CD8-positive, alpha-beta memory T cell (primary cell): ENCODE measurements at places on chromosomes 11 and 22. TPM values are rescaled to one million over a fixed set of nuclear protein-coding genes. Genes with fewer than 3 reads are reported as not detected.

Gene AMBRA1
- total RNA-seq: 33.3 TPM

Gene CLMP
- 0.07 TPM for total RNA-seq

Gene NRGN
- 6.4 TPM for total RNA-seq

Gene PDGFB
- total RNA-seq: 3.0 TPM

Gene DNAL4
- total RNA-seq: 9.6 TPM

DNA sequence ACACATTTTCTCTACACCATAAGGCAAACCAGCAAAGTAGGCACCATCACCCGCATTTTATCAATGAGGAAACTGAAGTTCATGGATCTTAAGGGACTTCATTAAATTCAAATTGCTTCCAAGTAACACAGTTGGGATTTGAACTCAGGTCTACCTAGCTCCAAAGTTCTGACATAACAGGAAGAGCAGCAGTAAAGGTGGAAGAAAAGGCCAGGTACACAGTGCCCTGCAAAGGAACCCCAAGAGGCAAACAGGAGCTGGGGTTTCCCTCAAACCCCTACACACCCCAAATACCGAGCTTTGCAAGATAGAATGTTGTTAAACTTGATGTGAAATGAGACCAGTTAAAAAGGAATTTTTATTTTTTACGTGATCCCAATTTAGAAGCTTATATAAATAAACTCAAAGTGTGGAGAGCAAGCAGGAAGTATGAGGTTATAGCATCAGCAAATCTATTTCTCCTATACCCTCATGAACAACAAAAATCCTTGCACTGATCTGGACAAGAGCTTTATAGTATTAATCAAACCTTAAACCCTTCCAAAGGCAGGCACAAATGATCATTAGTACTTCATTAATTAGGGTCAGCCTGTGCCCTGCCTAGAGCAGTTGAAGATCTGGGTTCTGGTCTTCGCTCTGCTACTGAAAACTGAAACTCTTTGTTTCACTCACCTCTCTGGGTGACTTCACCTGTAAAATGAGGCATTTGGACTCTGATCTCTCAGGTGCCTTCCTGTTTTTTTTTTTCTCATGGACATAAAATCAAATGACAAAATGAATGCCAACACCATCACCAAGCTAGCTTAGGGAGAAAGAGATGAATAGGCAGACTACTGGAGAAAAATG is 36.5 kb downstream of the SYTL2 start:
- DNase-seq: no peak

DNA sequence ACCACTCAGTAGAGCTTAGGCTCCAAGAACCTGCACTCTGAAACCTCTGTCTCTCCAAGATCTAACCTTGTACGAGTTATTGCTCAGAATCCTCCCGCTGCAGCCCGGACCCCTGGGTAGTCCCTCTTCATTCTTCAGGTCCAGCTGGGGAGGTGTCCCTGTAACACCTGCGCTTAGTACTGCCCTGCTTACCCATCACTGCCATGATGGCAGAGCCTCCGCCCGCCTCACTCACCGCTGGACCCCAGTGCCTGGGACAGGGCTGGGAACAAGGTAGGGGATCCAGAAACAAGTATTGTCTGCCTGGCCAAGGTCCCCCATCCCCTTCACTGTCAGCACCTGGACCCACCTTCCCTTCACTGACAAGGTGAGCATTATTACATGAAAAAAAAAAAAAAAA is 50.3 kb downstream of the THAP12 start:
- no peak for DNase-seq

DNA sequence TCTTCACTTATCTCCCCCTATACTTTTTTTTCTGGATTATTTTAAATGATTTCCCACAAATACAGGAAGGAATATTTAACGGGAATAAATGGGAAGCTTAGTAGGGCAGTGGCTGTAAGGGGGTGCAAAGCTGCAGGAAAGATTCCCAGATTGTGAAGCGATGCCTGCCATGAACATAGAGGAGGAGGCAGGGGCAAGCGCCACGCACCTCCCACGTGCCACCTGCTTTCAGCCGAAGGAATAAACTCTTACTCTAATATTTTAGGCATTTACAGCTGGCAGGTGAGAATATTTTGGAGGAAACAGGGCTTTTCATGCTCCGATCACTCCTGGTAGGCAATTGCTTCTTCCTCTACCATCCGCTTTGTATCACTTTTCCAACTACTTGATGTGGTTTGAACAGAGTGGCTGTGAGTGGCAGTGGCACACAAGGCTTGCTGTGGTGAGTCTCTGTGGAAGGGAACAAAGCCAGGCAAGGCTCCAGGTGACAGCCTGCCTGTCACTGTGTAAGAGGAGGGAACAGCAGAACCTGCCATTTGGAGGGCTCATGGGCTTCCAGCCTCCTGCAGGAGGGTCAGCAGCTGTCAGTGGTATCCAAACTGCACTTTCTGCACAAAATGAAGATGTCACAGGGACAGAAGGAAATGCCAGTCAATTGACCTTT is 54.5 kb upstream of the PLET1 start:
- DNase-seq: no peak

GRCh38 chr11:18731441-18731840 is 5.5 kb upstream of the IGSF22 start:
- DNase-seq: no peak

GRCh38 chr11:5891216-5891800 is 1.7 kb upstream of the OR52E5 start:
- peak; percentile 3 for DNase-seq

DNA sequence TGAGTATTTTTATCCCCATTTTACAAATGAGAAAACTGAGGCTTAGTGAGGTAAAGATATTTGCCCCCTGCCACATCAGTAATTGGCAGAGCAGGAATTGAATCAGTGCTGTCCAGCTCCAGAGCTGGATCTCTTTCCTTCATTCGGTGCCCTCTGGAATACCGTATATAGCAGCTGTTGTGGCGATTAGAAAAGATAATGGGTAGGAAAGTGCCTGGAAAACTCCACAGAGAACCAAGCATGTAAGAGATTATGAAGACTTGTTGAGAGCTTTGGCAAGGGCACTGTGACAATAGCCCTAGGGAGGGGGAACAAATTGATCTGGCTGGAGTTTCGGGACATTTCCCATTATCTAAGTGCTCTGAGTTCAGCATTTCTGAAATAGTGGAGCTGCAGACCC is 82.5 kb upstream of the TEAD1 start:
- DNase-seq: no peak

DNA sequence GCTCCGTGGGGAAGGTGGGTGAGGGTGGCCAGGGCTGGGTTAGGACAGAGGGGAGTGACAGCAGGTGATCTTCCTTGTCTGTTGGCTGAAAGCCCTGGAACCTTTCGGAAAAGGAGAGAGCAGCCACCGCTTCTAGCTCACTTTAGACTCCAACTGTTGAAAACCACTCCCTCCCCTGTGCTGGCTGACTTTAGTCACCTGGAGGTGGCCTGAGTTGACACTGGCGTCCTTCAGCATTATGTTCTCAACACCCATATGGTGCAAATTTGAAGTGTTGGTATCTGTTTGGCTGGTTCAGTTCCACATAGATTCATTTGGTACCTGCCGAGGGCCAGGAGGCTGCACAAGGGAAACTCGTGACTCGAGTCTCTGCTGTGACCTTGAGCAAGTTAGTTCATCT is 28.8 kb downstream of the ZC3H7B start:
- no peak for DNase-seq
